Lung microvascular endothelial cell (primary cell): ENCODE measurements at places on chromosomes 2 and 18. TPM values are rescaled to one million over a fixed set of nuclear protein-coding genes. Genes with fewer than 3 reads are reported as not detected.
A peak's percentile ranks its signal among the peaks of the same experiment; 100 is the strongest.

- DNase-seq: no peak
These were observed 297.6 kb downstream of the CDH7 start for GRCh38 chr18:66048406-66048805.

Gene MOCOS
- total RNA-seq: under 0.01 and 0.22 TPM in 2 replicates

GRCh38 chr2:55232863-55233657 lies 572 bp downstream of the RPS27A start:
- peak; percentile 48 for DNase-seq

Gene MGAT4A
- 3.8 and 10.9 TPM in 2 replicates for total RNA-seq

GRCh38 chr2:207327513-207327912 lies 161.8 kb upstream of the KLF7 start:
- DNase-seq: peak; percentile 10

- DNase-seq: peak; percentile 51
These were observed 47.5 kb upstream of the HNRNPA3 start for GRCh38 chr2:177165061-177165583.

- DNase-seq: no peak
These were observed 19.3 kb downstream of the GEMIN6 start for GRCh38 chr2:38797250-38797676.

- no peak for DNase-seq
These were observed 244.9 kb downstream of the LOXHD1 start for GRCh38 chr18:46411867-46412690.

Gene UGT1A8
- not detected in 2 replicates for total RNA-seq

DNA sequence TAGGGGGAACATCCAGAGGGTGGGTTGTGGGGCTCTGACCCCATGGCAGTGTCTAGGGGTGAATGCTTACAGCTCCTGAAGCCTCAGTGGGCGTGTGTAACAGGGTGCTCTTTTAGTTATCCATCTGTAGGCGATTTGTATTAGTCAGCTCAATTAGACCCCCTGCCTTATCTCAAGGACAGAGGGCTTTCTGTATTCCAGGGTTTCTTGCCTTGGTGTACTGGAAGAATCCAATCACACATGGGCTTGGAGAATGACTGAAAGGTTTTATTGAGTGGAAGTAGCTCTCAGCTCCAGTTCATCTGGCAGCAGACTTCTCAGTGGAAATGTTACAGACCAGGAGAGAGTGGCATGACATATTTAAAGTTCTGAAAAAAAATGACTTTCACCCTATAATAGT lies 334.0 kb upstream of the GCFC2 start:
- DNase-seq: no peak

Gene ROCK2
- total RNA-seq: 31.8 and 37.1 TPM in 2 replicates

Gene FZD7
- under 0.01 and 0.20 TPM in 2 replicates for total RNA-seq

Gene MYL1
- total RNA-seq: not detected in 2 replicates

DNA sequence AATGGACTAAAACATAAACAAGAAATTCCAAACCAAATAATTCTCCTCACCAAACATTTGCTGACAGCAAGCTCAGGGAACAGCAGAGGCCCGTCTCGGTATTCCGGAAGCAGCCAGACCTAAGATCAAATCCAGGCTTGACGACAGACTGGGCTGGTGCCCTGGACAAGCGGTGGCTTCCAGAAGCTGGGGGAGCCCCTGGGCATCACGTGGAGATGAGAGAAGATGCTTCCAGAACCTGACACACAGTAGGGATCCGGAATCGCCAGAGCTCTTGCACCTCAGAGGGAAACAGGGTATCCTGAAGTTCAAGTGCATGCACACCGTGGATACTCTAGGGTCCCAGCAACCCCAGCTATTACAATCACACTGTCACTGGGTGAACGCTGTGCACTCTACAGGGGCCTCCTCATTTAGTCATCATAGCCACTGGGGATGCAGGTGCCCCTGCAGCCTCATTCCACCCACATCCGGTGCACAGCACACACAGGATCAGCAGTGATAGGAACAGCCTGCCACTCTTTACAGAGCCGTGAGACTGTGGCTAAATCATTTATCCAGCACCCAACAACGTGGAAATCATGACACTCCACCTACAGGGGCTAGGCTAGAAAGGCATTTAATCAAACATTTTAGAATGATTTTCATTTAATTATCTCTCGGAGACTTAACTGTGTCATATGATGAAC lies 102.6 kb downstream of the HDAC4 start:
- no peak for DNase-seq

Gene CYP1B1
- 0.20 TPM in 1 of 2 replicates, not detected in the other for total RNA-seq

Gene ZNF513
- 4.8 and 7.1 TPM in 2 replicates for total RNA-seq

GRCh38 chr18:62999392-62999791 lies 284.1 kb downstream of the PHLPP1 start:
- DNase-seq: peak; percentile 81

Gene HRH4
- not detected in 2 replicates for total RNA-seq

- no peak for DNase-seq
These were observed 57.3 kb upstream of the ZDBF2 start for GRCh38 chr2:206217166-206217565.

DNA sequence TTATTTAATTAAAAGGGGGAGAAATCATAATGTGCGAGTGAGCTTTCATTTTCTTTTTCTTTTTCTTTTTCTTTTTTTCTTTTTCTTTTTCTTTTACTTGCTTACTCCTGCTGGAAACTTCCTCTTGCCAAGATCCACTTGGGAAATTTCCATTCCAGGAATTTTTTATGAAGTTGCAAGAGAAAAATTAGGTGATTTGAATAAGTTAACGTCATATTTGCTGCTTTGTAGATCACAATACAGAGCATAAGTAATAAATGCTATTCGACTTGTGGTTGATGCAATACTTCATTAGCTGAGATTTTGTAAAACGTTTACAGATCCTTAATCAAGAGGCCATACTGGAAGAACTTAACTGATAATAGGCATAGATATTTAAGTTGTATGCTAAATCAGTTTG lies 354.7 kb upstream of the SMIM21 start:
- DNase-seq: no peak

GRCh38 chr2:170321526-170321925 lies 143.6 kb downstream of the MYO3B start:
- no peak for DNase-seq

Gene LOXHD1
- not detected in 2 replicates for total RNA-seq

DNA sequence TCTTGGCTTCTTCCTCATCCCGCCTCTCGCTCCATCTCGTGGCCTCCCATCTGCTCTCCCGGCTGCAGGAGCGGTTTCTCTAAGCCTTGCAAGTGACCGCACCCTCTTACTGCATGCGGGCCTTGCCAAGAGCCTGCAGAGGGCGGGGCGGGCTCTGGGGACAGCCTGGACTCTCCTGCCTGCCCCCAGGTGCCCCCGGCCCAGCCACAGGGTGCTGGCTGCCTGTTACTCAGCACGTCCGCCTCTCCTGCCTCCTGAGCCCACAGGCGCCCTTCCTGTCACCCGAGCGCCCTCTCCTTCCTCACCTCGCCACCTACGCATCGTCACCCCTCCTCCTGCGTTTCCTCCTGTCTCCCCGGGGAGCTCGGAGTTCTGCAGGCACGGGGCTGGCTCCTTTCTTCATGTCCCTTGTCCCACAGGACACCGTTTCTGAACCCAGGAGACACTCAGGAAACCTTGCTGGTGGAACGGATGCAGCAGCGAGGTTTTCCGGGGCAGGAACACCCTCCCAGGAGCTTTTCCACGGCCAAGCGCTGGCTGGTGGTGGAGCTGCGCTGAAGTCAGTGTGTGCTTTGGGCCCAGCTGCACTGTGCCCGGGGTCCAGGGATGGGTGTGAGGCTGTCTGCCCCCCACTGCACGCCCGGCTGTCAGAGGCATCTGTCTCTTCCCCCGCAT lies 28.5 kb downstream of the HPCAL1 start:
- DNase-seq: peak; percentile 72

Gene TRABD2A
- 0.87 and 0.99 TPM in 2 replicates for total RNA-seq

- no peak for DNase-seq
These were observed 874 bp downstream of the NDUFAF7 start for GRCh38 chr2:37232131-37232933.

GRCh38 chr2:169038338-169038757 lies 7.2 kb upstream of the ABCB11 start:
- no peak for DNase-seq

DNA sequence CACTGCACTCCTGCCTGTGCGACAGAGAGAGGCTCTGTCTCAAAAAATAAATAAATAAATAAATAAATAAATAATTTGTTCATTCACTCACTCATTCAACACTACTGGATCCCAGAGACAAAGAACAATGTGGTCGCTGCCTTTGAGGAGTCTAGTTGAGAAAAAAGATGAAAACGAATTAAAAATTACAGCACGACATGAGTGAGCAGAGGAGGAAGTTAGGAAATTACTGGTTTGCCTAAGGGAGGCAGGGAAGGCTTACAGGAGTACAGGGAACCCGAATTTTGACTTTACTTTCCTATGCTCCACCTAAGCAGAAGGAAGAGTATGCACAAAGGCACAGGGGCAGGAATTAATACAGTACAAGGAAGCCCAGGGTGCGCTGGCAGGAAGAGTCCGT lies 4.2 kb upstream of the KCMF1 start:
- DNase-seq: no peak

- peak; percentile 6 for DNase-seq
These were observed 337.3 kb downstream of the OSR1 start for GRCh38 chr2:19021100-19021476.

DNA sequence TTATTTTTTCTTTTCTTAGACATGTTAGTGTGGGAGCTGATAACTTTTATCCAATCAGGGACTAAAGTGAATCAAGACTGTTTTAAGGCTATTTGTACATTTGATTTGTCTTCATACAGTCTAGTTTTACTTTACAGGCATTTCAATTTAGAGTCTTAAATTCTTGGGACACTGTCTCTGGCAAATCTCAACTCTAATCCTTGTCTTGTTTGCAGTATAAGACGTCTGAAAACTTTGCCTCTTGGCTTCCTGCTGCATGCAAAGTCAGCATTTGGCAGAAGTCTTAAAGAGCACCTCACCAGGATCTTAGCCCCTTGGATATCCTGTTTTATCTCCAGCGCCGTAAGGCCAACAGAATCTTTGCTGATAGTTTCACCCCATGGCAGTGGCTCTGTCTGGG lies 30.3 kb downstream of the SPOPL start:
- no peak for DNase-seq
